Stimulated activated CD8-positive, alpha-beta memory T cell treated with anti-CD3 and anti-CD28 coated beads, Interleukin-7, amount 100 ng/mL, for 48 hours (primary cell): ENCODE measurements at places on chromosomes 3 and 15.
A peak's percentile ranks its signal among the peaks of the same experiment; 100 is the strongest.

GRCh38 chr3:32495609-32496008 lies 7.0 kb downstream of the CMTM6 start:
- DNase-seq, result no peak

DNA sequence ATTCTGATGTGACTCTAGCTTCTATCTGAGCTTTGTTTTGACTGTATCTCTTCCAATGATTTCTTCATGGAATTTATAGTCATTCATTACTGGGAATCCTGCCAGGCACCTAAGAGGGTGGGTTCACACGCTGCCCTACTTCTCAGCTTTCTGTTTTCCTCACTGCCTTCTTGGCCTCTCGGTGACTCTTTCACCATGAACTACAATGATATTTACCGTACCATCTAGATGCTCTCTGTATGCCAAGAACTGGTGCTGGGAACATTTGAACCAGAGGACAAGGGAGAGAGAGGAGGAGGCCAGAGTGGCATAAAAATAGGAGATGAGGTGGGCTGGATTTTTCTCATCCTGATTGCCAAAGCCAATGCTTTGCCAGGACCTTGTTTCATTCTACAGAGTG lies 280.0 kb upstream of the P2RY1 start:
- DNase-seq, result no peak

DNA sequence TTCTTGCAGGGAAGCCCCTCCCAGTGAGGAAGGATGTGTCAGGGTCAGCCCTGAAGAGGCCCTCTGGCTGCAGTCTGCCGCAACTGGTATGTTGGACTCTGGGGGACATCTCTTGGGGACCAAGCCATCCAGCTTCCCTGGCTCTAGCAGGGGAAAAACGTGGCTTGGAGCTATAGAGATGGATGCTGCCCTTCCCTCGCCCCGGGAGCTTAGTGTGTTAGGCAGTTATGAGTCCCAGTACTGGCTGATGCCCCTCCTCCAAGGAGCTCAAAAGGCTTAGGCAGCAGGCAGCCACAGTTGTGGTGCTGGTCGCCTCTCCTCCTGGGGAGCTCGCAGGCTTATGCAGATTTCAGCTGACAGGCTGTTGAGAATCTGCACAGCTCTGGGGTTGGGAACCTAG lies 353.1 kb upstream of the GBE1 start:
- DNase-seq, result no peak

- no peak for DNase-seq
These were observed 66.2 kb downstream of the MAP4 start for GRCh38 chr3:47949979-47950378.

DNA sequence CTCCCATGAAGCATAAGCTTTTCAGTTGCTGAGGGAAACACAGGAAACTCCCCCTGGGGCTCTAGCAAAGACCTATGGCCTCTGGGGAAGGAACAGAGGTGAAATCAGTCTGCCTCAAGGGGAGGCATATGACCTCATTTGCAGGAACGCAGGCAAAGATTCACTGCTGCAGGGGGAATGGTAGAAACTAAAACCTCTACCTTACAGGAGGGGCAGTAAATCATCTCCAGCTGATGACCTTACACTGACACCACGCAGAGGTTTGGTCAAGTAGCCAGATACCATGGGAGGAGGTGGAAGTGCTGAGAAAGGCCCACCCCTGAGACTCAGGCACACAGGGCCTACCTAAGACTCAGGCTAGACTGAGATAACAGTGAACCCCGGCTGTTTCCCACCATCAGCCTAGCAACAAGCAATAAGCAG lies 81.1 kb downstream of the RAD18 start:
- no peak for DNase-seq

- DNase-seq, result peak; percentile 60
These were observed 1.1 kb upstream of the TLNRD1 start for GRCh38 chr15:80999623-81000036.

DNA sequence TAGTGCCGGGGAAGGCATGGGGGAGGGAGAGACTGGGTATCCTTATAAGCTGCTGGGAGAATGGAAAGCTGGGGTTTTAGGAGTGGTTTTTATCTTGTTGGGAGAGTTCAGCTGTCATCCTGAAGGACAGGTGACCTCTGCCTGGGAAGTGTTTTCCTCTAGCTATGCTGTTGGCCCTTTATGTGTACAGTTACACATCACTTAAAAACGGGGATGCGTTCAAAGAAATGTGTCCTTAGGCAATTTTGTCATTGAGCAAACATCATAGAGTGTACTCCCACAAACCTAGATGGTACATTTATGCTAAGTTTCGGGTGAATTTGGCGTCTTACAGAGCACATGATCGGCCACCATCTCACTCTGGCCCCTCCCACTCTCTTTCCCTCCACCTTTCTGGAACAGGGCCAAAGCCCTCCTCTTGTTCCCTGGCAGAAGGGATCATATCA lies 164.3 kb upstream of the NUDT16 start:
- no peak for DNase-seq

- no peak for DNase-seq
These were observed 52.4 kb downstream of the SUCNR1 start for GRCh38 chr3:151925876-151926275.

GRCh38 chr3:151859905-151860304 lies 13.5 kb upstream of the SUCNR1 start:
- no peak for DNase-seq

- DNase-seq, result peak; percentile 40
These were observed at the start of gene PHLDB2 for GRCh38 chr3:111859061-111859973. Gene PHLDB2, plus strand, starts transcription at chr3:111859265. Its CDS starts 24,813 bp downstream, at chr3:111884078.

GRCh38 chr3:124450366-124450765 lies 279.9 kb upstream of the UMPS start:
- no peak for DNase-seq

DNA sequence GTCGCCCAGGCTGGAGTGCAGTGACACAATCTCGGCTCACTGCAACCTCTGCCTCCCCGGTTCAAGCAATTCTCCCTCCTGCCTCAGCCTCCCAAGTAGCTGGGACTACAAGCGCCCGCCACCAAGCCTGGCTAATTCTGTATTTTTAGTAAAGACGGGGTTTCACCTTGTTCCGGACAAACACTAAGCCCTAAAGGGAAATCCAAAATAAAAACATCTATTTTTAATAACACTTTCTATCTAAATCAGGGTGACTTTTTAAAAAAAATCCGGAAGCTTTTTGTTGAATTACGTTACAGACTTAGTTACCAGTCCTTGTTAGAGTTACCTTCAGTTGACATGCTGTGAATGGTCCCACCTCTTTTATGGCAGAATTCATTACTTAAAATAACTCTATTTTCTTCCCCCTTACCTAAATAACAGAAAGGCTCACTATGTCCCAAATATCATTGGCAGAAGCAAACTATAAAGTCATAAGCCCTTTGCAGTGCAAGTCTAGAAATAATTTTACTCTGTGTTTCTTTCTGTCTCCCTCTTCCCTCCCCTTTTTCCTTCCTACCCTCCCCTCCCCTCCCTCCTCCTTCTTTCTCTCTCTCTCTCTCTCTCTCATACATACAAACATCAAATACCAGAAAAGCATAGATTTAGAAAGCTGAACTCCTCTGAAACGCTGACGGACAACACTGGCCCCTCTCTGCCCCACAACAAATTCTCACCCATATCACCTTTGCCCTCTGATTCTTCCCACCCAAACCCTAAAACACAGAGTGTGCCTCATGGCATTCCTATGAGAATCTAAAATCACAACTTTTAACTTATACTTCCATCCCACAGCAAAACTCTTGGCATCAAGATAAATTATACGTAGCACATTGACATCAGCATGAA lies 18.3 kb downstream of the THBS1 start:
- no peak for DNase-seq

- no peak for DNase-seq
These were observed 161.9 kb downstream of the PLCL2 start for GRCh38 chr3:17046623-17047022.

GRCh38 chr3:141452773-141453172 lies 34.1 kb upstream of the RASA2 start:
- no peak for DNase-seq

- DNase-seq, result peak; percentile 12
These were observed 319.3 kb upstream of the AZI2 start for GRCh38 chr3:28667646-28668621.

DNA sequence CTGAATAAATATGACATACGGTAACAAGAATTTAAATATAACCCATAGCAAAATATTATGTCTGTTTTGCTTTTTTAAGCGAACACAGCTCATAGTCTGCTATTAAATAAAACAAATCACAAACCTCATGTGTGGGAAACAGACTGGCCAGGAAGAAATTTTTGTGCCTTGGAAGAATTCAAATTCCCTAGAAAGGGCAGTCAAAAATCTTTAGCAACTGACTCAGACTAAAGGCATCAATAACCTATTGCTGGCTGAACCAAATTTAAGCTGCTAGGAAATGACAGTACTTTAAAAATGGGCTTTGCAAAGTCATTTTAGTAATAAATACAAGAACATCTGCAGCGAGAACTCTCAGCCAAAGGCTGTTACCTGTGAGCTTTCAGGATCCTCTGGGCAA lies 151.4 kb downstream of the PLD1 start:
- no peak for DNase-seq

- DNase-seq, result peak; percentile 61
These were observed at the start of gene BDH1 for GRCh38 chr3:197555281-197556261. Gene BDH1, minus strand, starts transcription at chr3:197555968. Its CDS starts 9,525 bp downstream, at chr3:197546443.
